ENCODE measurements at places on chromosomes 2 and 18.

DNA sequence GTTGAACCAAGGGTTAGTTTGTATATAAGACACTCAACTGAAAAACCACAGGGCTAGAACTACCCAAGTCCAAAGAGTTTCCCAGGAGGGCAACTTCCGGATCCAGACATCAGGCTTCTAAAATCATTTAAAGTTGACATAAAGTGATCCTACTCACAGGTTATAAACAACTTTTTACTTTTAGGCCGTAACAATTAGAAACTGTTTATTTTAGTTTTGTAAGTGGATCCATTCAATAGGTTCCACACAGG lies 454.6 kb downstream of the MEIS1 start:
- no peak for DNase-seq

- no peak for DNase-seq
These were observed 39.0 kb downstream of the EN1 start for GRCh38 chr2:118808429-118808809.

DNA sequence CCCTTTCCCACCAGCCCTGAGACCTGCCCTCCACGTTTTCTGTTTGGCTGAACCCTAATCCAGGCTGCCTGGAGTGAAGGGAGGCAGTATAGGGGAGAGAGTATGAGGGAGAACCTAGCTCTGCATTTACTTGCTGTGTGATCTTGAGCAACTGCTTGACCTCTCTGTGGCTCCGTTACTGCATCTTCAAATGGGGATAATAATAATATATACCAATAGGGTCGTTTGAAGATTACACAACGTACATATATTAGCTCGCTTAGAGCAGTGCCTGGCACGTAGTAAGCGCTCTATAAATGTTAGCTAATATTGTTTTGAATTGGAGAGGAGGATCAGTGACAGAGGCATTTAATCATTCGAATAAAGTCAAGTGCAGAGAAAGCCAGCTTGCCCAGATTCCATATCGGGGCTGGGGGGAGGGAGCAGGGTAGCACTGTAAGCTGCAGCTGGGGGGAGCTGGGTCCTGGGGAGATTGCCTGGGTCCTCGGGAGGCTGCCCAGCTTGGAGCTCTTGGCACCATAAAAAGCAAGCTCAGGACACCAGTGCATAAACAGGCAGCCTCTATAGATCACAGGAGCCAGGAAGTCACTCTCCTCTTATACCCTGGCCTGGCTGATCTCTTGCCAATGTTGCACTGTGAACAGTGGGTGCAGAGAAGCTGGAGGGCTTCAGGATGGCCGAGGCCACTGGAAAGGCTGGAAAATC lies 19.1 kb downstream of the KCNK3 start:
- DNase-seq = no peak

GRCh38 chr2:134227666-134228065 lies 26.2 kb upstream of the MGAT5 start:
- DNase-seq = no peak

DNA sequence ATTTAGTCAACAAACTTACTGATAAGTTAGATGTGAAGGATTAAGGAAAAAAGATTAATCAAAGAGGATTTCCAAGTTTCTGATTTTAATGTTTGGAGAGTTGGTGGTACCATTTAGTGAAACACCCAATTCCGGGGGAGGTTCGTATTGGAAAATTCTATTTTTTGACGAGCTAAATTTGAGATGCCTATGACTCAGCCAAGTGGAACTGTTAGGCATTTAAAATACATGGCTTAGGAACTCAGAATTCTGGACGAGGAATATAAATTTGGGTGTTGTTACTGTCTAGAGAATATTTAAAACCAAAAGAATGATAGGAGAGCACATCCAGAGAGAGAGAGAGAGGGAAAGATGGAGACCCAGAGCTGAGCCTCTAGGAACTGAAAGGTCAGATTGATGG lies 103.6 kb downstream of the TMX3 start:
- DNase-seq = no peak

DNA sequence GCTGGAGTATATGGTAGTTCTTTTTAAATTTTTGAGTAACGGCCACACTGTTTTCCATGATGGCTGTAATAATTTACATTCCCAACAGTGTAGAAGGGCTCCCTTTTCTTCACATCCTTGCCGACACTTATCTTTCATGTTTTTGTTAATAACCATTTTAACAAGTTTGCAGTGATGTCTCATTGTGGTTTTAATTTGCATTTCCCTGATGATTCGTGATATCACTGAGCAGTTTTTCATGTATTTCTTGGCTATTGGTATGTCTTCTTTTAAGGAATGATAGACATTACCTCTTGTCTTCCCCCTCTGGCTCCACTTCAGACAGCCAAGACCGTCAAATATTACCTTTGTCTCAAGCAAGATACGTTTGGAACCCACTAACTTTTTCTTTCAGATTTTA lies 371.1 kb upstream of the NRP2 start:
- no peak for DNase-seq

GRCh38 chr2:1981421-1981820 lies 237.1 kb upstream of the PXDN start:
- DNase-seq = no peak

- DNase-seq = no peak
These were observed 527.6 kb downstream of the SATB2 start for GRCh38 chr2:198930170-198930569.

DNA sequence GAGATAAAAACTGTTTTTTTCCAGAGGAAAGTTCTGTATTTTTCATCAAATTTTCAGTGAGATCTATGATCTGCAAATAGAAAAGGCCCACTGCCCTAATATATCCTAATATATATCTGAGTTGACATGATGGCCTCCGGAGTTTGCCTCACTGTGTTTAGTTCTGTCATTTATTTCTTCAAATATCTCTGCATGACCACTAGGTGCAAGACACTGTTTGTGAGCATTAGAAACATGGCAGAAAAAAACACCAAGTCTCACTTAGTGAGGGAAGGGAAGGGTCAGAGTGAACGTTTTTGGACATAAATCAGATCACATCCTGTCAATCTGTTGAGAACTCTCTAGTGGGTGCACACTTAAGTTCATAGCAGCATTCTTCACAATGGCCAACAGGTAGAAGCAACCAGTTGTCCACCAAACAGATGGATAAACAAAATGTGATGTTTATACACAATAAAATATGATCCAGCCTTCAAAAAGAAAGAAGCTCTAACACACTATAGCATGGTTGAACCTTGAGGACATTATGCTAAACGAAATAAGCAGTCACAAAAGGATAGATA lies 53.4 kb downstream of the SPIRE1 start:
- no peak for DNase-seq

- no peak for DNase-seq
These were observed 5.4 kb downstream of the SEMA4F start for GRCh38 chr2:74659462-74659861.

DNA sequence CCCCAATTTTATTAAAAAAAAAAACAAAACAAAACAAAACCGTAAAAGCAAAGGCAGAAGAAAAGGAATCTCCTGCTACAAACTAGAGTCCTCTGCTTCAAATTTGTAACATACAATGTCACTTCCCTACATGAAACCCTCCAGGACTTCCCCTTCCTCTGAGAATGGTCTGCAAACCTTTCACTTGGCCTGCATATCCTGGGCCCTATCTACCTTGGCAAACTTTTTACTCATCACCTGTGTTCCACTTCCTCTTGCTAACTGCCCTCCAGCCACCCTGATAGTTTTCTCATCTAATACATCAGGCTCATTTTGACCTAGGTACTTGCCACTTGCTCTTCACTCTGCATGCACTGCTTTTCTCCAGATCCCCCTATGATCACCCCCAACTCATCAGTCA lies 255.5 kb downstream of the ETAA1 start:
- DNase-seq = no peak

DNA sequence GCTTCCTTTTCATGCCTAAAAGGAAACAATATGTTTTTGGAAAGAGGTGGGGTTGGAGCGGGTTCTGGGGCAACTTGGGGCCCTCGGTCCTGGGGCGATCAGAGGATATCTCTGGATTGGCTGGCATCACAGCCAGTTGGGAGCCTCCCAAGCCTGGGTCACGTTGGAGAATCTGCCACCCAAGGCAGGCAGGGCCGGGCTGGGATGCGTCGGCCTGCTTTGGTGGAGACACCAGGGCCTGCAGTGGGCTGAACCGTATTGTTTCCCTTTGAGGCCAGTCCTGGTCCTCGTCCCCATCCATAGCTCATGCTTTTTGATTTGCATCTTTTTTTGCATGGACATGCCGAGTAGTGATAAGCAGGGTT lies 235.8 kb downstream of the ATAD2B start:
- DNase-seq = no peak

DNA sequence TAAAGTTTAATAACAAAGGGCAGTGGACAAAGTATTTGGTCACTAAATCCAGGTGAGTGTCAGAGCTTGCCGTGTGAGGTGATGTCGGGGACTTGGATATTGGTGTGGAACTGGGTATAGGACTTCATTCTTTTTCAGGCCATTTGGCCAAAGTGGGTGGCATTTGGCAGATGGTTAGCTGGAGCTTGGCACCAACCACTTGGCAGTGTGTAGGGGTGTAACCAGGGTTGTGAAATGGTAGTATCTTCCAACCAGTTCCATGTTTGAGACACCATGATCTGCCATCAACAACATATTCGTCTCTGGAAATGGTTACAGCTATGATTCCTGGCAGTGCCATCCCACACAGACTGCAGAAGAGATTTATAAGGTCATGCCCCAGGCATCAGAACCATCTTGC lies 113.9 kb downstream of the CCDC85A start:
- DNase-seq = no peak

DNA sequence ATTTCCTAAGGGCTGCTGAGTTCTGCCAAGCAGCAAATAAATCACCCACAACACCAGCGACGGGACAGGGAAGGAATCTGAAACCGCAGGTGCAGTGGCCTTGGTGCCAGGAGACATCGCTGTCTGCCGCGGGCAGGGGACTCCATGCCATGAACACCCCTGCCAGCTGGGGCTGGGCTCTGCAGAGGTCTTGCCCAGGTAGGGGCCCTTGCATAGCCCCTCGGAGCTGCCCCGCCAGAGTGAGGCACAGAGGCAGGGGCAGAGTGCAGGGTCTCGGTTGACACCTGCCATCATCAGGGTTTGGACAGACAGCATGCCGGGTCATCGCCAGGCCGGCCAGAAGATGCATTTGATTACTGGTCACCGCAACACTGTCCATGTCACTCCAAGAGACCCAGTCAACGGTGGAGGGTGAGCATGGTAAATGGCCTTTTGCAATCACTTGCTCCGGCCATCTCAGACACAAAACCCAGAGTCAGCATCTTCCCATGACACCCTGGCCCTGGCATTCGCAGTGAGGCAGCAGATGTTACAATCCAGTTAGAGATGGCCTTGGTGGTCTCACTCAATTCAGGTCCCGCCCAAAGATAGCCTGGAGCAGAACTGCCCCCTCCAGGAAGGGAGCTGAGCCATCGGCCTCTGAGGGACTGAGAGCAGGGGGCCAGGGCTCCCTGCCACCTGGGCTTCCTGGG lies 255.4 kb downstream of the NDUFA10 start:
- DNase-seq = no peak

DNA sequence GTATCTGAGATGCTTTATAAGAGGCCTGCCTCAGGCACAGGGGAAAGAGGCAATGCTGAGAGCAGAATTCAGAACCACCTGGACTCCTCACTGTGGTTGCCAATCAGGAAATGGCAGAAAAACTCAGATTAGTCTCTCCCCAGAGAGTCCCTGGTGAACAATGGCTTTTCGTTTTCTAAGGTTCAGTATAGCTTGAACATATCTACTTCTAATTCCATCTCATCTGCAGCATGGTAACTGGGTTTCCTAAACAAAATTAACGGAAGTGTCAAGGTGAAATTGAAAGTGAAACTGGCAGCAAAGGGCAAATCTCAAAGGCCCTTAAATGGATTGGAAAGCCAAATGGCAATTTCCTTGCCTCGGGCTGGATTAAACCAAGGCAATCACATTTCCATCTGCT lies 480.2 kb upstream of the ACVR2A start:
- DNase-seq = no peak

DNA sequence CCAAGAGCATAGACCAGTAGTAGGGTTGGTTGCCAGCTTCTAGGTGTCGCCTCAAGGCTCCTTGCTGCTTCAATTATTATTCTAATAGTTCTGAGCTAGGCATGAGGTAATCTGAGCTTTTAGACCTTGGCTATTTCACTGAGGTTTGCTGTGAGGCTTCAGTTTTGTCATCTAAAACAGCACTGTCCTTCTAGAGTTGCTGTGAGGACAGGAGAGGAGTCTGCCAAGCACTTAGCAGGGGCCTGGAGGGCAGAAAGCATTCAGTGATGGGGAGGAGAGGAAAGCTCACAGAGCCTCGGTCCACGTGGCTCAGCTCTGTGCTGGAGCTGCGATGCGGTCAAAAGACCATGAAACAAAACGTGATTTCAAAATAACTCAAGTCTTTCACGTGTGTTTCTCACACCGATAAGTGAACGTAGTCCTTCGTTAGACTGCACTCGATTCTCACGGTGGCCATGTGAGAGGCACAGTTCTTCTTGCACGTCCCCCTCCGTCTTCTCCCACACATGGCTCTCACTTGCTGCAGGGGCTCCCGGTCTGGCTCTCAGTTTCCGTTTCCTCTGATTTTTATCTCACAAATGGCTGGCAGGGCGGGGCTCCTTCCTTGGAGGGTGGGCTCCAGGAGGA lies 113.7 kb downstream of the B3GNT2 start:
- DNase-seq = no peak

DNA sequence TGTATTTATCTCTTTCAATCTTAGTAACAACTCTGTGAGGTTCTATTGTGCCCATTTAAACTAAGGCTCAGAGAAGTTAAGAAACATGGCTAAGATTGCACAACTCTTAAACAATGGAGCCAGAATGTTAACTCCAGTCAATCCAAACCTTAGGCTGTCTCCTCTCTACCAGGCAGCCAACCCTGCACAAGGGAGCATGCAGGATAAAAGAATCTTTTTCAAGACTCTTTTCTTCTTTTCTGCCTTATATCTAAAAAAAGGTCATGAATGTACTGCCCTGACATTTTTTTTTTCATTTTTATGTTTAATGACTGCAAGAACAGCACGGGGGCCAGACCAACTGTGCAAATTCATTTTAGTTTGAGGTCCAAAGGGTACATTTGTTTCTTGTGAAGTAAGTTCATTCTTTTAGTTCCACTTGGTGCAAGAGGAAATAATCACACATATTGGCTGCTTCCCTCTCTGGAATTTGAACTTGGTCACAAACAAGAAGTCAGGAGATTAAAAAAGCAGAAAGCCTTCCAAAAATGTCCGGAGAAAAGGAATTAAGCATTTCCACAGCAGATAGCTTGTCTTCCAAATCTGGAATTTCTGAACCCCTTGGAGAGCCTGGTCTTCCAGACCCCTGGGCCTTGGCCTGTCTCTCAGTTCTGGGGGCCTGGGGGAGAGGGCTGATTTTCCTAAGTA lies 96.0 kb upstream of the RIOK3 start:
- no peak for DNase-seq

GRCh38 chr18:21444465-21445212 lies 155.9 kb downstream of the ESCO1 start:
- DNase-seq = peak; percentile 13

GRCh38 chr2:42547446-42548295 lies 20.8 kb upstream of the MTA3 start:
- DNase-seq = no peak

Measured in hypothalamus (tissue), 51 donors.